ENCODE measurements at places on chromosomes 3 and 15. TPM values are rescaled to one million over a fixed set of nuclear protein-coding genes. Genes with fewer than 3 reads are reported as not detected.
A peak's percentile ranks its signal among the peaks of the same experiment; 100 is the strongest.

- DNase-seq: no peak
These were observed 218.0 kb downstream of the ZNF385D start for GRCh38 chr3:21533002-21533401.

DNA sequence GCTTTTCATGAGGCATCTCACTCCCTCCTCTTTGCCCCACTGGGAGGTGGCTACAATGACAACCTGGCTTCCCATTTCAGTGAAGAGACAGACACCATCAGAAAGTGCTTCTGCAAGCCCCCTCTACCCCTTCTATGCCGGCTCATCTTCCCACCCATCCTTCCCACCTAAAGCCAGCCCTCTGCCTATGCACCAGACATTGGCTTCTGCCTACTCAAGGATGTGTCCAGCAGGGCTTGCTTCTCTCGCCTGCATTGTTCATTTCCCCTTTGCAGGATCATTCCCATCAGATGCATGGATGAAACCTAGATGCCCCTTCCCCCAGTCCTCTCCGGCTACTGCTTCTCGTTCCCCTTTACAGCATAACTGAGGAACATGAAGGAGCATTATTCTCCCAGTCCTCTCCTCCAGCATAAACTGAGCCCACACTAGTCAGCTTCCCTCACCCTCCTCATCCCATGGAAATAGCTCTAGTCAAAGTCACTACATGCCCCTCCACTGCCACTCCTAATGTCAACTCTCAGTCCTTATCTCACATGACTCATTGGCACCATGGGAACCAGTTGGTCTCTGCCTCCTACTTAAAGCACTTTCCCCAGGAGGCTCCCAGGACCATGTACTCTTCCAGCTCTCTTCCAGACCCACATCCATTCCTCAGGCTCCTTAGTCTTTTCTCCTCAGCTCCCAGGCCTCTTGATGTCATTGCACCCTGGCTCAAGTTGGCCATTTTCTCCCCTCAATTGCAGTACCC, 47.9 kb downstream of the TM2D3 start:
- DNase-seq: no peak

- DNase-seq: no peak
These were observed 123.4 kb downstream of the ATP10A start for GRCh38 chr15:25739687-25740121.

GRCh38 chr3:181921220-181921619, 209.5 kb downstream of the SOX2 start:
- no peak for DNase-seq

DNA sequence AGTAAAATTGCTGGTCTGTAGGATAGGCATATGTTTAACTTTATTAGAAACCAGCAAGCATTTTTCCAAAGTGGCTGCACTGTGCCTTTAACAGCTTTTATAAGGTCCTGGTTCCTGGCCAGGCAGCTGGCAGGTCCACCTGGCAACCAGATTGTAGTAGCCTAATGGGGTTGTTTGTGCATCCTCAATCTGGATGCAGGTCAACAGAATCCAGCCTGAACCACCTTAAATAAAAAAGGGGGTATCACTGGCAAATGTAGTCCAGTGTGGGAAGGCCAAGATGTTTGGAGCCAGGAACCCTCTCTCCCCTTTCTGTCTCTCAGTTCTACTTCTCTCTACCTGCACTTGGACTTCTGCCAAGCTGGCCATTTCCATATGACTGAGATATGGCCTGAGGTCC, 200.3 kb downstream of the ZNF621 start:
- no peak for DNase-seq

- peak; percentile 59 for DNase-seq
These were observed 64.3 kb downstream of the EPHB1 start for GRCh38 chr3:134859341-134859740.

DNA sequence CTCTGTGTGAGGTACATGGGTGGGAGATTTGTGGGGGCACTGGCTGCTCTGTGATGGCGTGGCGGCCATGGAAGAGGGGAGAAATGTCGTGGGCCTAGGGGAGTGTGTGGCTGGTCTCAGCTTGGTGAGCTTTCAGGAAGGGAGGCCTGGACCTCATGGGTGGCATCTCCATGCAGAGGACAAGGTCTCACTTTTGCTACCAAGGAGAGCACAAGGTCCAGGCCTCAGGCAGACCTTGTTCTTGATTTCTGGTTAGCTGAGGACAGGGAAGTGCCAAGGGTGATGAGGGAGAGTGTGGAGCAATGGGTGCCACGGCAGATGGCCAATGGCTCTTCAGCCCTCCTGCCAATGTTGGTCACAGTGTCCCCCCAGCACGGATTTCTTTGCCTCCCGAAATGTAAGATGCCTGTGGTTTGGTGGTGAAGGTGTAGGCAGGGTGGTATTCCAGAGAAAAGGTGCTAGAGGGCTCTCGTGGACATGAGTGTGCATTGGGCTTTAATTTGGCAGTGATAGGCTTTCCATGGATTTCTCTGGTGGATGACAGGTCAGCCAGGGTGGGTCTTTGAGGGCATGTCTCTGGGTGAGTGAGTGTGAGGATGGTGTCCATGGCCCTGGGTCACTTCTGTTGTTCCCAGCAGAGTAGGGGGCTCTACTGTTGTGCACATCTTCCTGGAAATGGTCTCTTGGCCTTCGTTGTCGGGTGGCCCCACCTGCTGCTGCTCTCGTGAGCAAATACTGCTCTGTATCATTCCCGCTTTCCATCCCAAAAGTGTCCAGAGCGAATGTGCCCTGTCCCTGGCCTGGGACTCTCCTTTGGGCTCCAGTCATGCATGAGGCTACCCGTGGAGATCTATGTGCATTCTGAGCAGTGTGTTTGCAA, 108.0 kb downstream of the SNRPN start:
- DNase-seq: peak; percentile 19

DNA sequence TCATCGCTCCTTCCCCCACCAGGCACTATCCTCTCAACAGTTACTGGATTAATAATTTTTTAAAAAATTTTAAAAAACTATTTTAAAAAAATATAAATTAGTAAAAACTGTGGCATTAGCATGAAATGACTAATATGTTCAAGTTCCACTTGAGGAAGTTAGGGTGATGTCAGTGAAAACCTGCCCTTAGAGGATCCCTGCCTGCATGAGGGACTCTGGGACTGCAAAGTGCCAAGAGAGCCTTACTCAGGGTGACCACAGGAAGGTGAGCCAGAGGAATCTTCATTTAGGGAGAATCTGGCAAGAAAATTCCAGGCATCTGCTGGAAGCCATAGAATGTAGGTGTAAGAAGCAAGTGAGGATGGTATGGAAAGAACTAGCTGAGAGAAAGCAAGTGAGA, 157.7 kb upstream of the BCL6 start:
- no peak for DNase-seq

GRCh38 chr3:155912579-155913190, 42.2 kb downstream of the GMPS start:
- DNase-seq: no peak

DNA sequence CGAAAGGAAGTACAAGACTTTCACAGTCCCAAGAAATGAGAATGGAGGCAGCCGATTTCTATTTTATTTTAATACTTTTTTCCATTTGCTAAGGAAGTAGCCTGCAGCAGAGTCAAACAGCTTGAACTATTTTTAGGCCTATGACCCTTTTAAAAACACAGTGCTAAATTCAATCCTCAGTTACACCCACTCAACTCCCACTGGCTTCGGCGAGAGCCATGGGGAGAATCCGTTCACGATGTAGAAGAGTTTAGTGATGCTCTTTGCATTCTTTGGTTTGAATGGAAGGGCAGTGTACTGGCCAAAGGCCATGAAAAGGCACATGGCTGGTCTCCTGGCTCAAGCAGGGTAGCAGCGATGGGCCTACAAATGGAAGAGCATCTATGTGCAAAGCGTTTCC, 343.5 kb downstream of the FOXP1 start:
- no peak for DNase-seq

GRCh38 chr3:10764259-10765051, 51.6 kb upstream of the SLC6A11 start:
- peak; percentile 74 for DNase-seq

DNA sequence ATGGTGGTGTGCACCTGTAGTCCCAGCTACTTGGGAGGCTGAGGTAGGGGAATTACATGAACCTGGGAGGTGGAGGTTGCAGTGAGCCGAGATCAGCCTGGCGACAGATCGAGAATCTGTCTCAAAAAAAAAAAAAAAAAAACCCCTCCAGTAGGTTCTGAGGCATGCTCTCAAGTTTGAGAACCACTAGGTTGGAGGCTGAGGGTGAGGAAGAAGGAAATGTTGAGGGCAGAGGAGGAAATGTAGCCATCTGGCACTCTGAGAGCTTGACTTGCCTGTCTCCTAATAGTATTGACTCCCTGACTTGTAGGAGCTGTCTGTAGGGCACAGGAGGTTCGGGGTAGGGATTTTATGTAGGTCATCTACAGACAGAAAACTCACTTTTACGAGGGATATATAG, 204.6 kb downstream of the OPA1 start:
- no peak for DNase-seq

GRCh38 chr15:86375733-86376280, 296.1 kb downstream of the AGBL1 start:
- no peak for DNase-seq

DNA sequence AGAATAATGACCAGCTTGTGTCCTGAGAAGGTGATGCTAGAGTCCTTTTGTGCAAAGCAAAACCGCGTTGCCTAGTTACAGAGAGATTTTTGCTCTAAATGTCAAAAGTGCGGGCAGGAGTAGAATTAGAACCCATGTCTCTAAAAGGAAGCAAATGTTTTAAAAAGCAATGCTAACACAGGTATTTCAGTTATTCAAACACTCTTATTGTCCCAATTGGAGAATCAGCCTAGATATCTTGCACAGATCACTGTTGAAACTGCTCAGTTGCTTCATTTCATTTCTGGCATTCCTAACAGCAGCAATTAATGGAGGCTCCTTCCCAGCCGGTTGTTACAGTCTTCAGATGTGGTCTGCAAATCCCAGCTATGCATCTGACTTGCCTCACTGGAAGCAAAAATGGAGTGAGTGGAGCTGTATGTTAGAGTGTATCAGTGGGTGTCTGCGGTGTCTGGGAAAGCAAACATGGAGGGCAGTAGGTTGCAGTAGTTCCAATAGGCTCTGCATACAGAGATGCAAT, 55.6 kb upstream of the SEMA6D start:
- DNase-seq: no peak

- no peak for DNase-seq
These were observed 725 bp downstream of the SRP14 start for GRCh38 chr15:40038275-40038637.

GRCh38 chr3:160996811-160997210, 108.3 kb downstream of the B3GALNT1 start:
- no peak for DNase-seq

DNA sequence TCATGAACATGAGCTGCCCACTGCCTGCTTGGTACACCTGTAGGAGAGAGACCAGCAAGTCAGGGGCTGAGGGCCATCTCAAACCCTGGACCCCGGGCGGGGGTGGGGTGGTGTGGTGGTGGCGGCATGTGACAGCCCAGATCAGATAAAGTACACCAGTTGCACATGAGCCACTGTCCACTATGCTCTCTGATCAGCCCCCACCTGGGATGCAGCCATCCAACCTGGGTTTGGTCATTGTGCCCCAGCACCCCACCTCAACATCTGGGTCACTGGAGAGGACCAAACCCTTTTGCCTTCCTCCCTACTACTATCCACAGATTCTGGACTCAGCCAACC, 3.0 kb upstream of the NCKIPSD start:
- DNase-seq: no peak

GRCh38 chr3:167493244-167493643, 19.4 kb upstream of the SERPINI2 start:
- DNase-seq: no peak

GRCh38 chr3:54536450-54536849, 391.4 kb downstream of the LRTM1 start:
- no peak for DNase-seq

GRCh38 chr3:156477323-156477722, 77.6 kb downstream of the SSR3 start:
- no peak for DNase-seq

- no peak for DNase-seq
These were observed 4.2 kb downstream of the AMOTL2 start for GRCh38 chr3:134369861-134370596.

- no peak for DNase-seq
These were observed 236.0 kb downstream of the EDEM1 start for GRCh38 chr3:5423523-5423922.

GRCh38 chr3:142915636-142916035, 26.8 kb upstream of the PCOLCE2 start:
- DNase-seq: no peak

GRCh38 chr15:47812470-47812999, 95.2 kb downstream of the SEMA6D start:
- no peak for DNase-seq

GRCh38 chr3:50676031-50676705, 1.4 kb downstream of the DOCK3 start:
- DNase-seq: no peak

DNA sequence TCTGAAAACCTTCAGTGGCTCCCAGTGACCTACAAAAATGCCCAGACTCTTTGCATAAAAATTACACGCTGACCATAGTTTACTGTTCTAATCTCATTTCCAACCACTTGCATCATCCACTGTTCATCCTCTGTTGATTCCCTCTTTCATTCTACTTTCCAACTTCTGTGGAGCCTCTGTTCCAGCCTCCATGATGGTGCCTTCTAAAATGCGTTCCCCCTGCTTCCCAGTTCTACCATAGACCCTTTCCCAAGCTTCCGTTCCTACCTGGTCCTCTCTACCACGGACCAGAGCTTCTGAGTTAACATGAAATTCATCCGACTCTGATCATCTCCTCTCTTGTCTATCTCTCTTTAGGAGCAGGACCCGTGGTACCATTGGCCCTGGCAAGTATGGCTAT, 127.0 kb downstream of the THSD4 start:
- no peak for DNase-seq

DNA sequence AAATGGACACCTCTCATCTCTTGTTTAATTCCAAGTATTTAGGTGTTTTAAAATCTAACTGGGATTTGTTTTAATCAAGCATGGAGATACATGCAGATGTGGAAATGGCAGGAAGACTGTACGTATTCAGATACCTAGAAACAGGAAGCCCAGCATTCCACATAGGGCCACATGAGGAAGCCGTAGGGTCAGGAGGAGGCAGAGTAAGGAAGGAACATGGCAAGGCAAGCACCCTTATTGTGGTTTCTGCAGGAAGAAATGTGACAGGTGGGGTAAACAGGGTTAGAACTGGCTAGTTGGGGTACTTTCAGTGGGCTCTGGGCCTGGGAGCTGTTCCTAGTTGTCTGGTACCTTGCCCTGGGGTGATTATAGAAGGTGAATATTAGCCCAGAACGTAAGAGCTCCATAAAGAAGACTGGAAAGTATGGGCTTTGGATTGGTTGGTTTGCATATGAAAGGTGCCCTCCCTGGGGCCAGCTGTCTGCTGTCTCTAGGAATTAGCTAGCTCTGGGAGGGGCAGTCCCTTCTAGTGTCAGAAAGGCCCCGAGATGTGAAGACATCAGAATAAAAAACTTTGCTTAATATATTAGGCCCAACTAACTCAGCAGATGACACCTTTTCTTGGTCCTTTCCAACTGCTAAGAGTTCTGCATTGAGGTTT, 107.7 kb upstream of the CADPS start:
- DNase-seq: no peak

The HEG1 gene
- 13.9 TPM for total RNA-seq

The ATP13A4 gene
- 18.7 TPM for total RNA-seq

The SUCNR1 gene
- 2.2 TPM for total RNA-seq

The MYEF2 gene
- 5.3 TPM for total RNA-seq

The TMCO5A gene
- not detected for total RNA-seq

The IL17RE gene
- total RNA-seq: 116 TPM

The STIMATE gene
- total RNA-seq: 20.3 TPM

The MORC1 gene
- total RNA-seq: not detected

The GRAMD2A gene
- total RNA-seq: 13.1 TPM

The AGTR1 gene
- total RNA-seq: 17.4 TPM

The MYL3 gene
- total RNA-seq: not detected

The CCR8 gene
- total RNA-seq: not detected
